ENCODE measurements at places on chromosomes 16 and 17.
A peak's percentile ranks its signal among the peaks of the same experiment; 100 is the strongest.

DNA sequence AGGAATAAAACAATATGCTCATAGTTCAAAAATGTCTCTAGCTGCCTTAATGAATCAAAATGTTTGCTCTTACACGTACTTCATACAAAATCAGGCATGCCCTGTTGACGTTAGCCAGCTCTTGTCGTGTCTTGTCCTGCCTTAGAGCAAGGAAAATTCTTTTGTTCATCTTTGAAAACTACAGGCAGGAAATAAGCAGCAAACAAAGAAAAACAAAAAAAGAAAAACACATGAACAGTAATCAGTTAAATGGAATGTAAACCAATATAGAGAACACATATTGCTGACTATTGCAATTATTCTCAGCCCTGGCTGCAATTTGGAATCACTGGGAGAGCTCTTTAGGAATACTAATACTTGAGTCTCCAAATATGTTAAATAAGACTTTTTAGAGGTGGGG lies 1.7 kb downstream of the CAPNS2 start:
- DNase-seq, result no peak

- DNase-seq, result peak; percentile 55
Measured at GRCh38 chr17:29592850-29593551, at the start of gene ANKRD13B. Gene ANKRD13B, plus strand, starts transcription at chr17:29593132. Its CDS starts 490 bp downstream, at chr17:29593622.

GRCh38 chr16:728131-728889 lies 1.4 kb downstream of the HAGHL start:
- DNase-seq, result peak; percentile 91

DNA sequence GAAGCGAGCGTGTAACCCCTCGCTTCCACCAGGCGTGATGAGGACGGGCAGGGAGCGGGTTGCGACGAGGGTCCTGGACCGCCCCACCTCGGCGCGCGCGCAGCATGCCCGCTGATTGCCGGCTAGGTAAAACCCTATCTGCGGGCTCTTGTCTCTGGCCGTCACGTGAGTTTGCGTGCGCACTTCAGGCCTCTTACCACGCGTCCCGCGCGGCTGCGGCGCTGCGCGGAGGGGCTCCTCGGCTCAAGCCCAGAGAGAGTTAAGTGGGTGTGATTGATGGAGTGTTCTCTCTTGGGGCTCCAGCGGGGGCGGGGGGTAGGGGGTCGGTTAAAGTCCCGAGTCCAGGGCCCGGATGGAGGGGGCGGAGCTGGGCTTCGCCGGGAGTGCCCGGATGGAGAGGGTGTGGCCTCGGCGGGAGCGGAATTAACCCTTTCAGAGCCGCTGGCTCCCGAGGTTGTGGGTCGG lies 7.9 kb downstream of the KDM6B start:
- peak; percentile 88 for DNase-seq

DNA sequence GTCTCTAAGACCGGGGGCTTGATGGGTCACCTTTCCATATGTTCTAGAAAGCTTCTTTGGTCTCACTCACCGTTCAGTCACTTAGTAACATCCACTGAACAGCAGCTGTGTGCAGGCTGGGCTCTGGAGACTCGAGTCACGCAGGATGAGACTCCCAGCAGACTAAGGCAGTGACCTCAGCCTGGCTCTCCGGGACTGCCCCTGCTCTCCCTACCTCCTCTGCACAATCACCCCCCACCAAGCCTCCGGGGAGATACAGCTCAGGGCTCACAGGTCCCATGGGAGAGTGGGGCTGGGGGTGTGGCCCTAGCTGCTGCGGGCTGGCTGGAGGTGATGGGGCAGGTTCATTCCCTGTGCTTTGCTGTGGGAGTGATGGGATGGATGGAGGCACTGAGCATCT lies 14.1 kb downstream of the FLYWCH2 start:
- DNase-seq, result no peak

- no peak for DNase-seq
Measured at GRCh38 chr17:44378171-44378705, 11.2 kb downstream of the ITGA2B start.

GRCh38 chr16:73122604-73123391 lies 74.9 kb upstream of the ZFHX3 start:
- peak; percentile 36 for DNase-seq

GRCh38 chr16:75252946-75253911 lies 1.8 kb upstream of the BCAR1 start:
- DNase-seq, result peak; percentile 70

GRCh38 chr16:88932929-88933328 lies 44.1 kb downstream of the CBFA2T3 start:
- DNase-seq, result no peak

DNA sequence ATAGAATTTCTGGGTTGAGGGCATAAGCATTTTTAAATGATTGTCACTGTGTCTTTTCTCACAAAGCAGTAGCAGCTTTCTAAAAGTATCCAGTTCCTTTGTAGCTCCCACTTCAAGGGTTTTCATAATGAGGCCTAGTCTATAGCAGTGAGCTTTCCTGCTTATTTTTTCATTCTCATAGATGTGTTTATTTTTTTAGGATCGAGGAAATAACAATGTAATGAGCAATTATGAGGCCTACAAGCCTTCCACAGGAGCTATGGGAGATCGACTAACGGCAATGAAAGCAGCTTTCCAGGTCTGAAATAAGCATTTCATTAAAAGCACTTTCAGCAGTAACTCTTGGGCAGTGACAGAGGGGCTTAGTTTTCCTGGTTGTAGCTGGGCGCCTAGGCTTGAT lies 10.6 kb upstream of the PSMC5 start:
- DNase-seq, result peak; percentile 22

DNA sequence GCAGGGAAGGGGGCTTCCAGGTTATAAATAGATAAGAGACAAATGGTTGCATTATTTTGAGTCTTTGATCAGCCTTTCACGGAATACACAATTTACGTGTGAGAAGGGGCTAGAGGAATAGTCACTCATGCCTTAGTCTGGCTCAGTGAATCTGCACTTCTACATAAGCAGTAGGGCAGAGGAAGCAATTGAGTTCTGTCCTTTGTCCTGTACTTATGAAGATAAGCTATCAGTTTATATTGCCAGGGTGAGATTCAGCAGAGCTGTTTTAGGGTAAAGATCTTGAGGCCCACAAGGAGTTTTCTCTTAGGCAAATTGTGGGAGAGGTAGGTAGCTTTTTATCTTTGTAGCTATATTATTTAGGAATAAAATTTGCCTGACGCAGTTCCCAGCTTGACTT lies 33.3 kb downstream of the TOM1L1 start:
- DNase-seq, result no peak

- no peak for DNase-seq
Measured at GRCh38 chr17:79970576-79971068, 65.0 kb downstream of the TBC1D16 start.

GRCh38 chr17:9330611-9331271 lies 244.9 kb downstream of the STX8 start:
- DNase-seq, result no peak

GRCh38 chr17:32341141-32341856 lies 674 bp downstream of the C17orf75 start:
- DNase-seq, result no peak

DNA sequence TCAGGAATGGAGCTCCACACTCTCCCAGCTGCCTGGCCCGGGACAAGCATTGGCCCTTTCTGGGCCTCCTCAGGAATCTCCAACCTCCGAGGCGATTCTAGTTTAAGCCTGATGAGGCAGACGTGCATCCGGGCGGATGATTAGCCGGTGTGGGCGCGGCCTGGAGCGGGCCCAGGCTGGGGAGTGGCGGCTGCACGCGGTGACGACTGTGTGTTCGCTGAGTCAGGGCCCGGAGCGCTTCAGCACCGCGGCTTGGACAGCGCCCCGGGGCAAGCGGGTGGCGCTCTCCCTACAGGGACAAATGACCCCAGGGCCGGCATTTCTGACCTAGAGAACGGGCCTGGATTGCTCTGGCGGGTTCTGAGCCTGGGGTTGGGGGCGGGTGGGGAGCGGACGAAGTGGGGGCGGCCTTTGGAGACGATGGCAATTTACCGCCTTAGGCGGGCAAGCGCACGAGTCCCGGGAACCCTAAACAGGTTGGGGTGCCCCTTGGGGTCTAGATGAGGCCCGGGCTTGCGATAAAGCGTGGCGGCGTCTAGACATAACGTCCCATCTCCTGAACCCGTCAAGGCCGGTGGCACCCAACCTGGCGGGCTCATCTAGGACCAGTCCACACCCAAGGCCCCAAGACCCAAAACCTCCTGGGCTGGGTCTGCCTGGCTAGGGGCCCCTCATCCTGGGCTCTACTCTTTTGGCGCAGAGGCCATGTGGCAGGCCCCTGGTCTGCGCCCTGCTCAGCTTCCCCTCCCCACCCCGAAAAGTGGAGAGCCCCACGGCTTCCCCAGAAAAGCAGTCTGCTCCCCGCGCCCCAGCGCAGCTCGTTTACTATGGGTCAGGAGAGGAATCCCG lies 22.3 kb upstream of the ZNHIT3 start:
- DNase-seq, result peak; percentile 96

DNA sequence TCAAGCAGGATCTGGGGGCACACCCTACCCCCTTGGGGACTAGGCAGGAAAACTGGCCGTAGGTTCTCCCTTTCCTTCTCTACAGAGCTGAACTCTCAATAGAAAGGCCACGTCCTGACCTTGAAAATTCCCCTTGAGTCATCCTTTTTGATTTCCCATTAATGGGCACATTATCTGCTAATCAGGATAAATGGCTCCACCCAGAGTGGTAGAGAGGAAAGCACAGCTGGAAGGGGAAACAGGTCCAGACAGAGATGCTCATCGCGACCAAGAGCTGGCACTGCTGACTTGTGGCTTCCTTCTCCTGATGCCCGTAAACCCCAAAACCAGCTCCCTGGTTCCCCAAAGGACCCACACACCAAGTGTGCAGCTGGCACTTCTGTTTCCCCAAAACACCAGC lies 206.5 kb upstream of the CDH5 start:
- DNase-seq, result no peak

GRCh38 chr16:81695321-81696165 lies 83.5 kb upstream of the PLCG2 start:
- DNase-seq, result no peak

- DNase-seq, result no peak
Measured at GRCh38 chr17:74126179-74126900, 77.1 kb upstream of the RPL38 start.

DNA sequence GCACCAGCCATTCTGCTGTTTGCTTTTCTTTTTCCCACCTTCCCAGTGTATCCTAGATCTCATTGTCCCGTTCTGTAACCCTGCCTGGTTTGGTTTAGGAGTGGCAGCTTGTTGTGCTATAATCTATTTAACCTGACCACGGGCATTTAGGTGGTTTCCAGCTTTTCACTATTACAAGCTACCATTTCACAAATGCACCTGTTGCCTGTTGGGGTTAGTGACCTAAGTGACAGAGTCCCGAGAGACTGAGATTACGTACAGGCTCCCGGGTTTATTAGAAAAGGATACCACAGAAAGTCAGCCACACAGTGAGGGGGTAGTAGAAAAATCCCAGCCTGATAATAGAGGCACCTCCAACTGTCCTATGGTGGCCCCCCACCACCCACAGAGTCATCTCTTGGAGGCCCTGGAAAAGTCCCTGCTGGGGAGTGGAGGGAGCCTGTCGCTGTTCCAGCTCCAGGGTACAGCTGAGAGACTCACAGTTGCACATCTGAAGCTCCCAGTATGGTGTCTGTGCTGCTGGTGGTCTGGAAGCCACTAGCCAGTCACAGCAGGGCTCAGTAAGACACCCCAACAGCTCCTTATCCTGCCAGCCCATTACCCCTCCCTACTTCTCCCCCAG lies 21.2 kb downstream of the CLEC16A start:
- no peak for DNase-seq

DNA sequence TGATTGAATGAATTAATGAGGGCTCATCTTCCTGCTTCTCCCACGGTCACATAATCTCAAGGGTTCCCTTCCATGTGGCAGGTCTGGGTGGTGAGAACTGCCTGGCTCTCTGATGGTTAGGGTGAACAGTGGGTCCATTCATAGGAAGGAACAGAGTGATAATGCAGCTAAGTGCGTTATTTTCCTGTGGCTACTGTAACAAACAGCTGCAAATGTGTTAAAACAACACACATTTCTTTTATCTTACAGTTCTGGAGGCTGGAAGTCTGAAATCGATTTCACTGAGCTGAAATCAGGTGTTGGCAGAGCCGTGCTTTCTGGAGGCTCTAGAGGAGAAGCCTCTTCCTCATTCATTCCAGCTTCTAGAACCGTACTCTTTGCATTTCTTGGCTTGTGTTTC lies 95.3 kb downstream of the BMERB1 start:
- no peak for DNase-seq

GRCh38 chr17:31424944-31425281 lies 33.4 kb downstream of the RAB11FIP4 start:
- no peak for DNase-seq

GRCh38 chr16:19583665-19584300 lies 28.3 kb downstream of the VPS35L start:
- DNase-seq, result no peak

GRCh38 chr17:81200695-81201580 lies 21.8 kb downstream of the CEP131 start:
- peak; percentile 91 for DNase-seq
